ENCODE measurements at places on chromosomes 5 and 9.

DNA sequence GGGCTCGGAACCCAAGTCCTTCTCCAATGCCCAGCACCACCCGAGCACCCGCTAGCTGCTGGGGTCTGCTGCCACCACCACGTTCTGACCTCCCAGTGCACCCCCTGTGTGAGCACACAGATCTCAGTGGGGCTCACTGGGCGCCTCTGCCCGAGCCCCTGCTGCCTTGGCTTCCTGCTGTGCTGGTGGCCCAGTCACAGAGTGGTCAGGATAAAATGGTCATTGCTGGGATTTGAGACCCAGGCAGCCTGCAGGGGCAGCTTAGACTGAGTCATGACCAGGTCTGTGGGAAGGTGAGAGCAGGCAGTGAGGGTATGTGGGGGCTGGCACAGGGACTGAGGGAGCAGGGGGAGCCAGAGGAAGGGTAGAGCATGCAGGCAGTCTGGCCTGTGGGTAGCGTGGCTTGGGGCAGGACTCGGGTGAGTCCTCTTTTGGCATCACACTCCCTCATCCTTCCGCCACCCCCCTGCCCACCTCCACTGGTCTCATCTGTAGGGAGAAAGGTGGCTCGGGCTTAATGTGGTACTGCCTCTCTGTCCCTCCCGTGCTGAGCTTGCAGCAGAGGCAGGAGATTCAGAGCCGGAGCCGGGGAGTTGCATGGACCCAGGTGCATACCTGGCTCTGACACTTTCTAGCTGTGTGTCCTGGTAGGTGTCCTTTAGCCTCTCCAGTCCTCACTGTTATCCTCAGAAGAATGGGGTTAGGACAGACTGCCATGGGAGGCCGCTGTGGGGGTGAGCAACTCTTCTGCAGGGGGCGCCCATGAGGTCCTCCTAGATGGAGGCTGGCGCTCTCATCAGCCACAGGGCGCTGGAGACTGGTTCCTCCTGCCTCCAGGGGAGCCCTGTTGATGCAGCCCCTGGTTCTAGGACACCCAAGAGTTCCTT, 32.1 kb downstream of the USP20 start:
- DNase-seq, result no peak

DNA sequence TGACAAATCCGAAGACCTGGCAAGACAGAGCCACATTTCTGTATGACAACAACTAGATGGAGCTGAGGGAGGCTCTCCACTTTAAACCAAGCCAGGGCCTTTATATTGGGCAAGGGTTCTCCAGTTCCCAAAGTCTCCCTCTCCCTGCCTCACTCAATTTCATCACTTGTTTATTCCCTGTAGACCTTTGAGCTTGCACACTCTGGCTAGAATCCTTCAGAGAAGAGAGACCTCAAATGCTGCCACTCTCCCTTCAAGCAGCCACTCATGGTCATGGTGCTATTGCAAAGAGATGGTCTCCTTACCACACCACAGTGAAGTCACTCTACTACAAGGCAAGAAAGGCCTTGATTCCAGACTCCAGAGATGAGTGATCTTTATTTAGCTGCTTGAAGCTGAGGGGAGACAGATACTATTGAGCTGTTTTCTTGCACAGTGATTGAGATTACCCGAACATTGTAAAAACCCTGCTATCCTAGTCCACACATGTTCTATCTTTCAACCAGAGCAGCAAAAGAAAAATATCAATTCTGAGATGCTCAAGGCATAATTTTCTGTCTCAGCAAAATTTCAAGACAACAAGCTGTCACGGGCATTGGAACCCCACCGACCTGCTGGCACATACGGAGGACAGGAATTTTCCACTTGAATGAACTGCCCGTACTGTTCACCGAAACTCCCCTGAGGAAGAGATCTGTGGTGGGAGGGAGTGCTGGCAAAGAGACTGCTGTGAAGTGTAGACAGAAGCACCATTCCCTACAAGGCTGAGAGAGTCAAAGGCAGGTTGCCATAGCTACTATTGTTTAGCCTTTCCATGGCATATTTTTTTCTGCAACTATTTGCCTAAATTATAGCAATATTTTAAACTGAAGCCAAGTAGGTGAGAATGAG, 81.1 kb downstream of the CDO1 start:
- DNase-seq, result no peak

DNA sequence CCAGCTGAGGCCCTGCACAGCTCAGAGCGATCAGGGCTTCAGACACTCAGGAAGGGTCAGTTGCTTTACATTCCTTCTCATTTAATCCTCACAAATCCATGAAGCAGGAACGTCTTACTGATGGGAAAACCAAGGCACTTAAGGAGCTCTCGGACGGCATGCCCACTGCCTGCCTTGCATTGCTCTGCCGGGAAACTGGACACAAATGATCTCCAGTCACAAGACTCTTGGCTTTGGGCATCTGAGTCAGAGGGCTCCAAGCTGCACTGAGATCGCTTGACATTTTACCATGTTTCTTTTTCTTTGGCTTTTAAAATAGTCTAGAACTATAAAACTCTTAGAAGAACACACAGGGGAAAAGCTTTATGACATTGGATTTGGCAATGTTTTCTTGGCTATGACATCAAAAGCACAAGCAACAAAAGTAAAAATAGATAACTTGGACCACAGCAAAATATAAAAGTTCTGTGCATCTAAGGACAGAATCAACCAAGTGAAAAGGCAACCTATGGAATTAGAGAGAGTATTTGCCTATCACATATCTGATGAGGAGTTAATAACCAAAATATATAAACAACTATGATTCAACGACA, 43.6 kb upstream of the HRH2 start:
- DNase-seq, result no peak

DNA sequence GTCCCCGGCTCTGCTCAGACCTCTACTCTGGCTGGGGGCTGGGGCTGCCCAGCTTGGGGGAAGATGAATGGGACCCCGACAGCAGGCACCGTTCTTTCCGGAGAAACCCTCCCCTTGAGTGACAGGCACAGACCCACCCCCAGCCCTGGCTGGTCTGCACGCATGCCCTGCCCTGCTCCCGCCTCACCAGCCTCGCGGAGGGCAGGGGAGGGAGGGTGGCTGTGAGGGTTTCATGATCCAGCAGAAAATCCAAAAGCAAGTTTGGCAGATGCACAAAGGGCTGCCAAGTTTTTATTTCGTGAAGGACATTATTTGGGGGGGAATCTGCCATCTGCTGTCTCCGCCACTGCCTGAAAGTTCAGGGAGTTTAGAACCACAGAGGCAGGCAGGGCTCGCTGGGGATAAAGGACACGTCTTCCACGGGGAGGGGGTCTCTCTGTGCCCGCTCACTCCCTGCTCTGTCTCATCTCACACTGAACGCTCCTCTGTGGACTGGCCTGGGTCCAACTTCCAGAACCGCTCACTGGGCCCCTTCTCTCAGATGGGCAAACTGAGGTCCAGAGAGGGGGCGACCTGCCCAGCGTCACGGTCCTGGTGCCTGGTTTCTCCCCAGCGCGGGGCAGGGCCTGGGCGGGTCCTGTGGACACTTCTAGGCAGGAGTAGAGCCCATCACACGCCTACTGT, 92.9 kb downstream of the RXRA start:
- DNase-seq, result no peak

DNA sequence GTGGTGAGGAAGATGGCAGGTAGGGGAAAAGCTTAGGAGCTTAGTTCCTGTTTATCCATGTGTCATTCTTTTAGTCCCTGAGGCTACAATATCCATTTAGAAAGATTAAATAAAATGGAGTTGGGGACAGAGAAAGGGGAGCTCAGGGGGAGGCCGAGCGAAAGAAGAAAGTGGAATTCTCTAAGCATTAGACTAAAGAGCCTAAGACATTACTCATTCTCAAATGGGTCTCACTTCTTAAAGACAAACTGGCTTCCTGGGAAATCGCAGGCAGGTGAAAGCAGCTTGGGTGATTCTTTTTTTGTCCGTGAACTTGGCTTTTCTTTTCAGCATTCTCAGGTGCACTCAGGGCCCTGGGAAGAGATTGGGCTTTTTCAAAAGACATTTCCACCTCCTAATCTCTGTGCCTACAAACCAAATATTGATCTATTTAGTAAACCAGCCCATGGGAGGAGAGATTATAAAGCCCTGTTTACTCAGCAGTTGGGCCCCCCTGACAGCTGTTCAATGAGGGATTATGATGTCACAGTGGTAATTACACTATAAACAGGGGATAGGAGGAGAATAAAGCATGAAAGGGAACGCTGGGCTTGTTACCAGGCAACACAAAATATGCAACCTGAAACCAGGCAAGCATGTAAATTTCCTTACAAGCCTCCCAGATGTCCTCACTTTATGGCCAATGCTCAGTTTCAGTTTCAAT, 584.0 kb downstream of the ACTL7B start:
- no peak for DNase-seq
